ENCODE measurements at places on chromosomes 12 and 14.

GRCh38 chr12:90042920-90043641 lies 334.4 kb upstream of the ATP2B1 start:
- no peak for DNase-seq

- no peak for DNase-seq
Measured at GRCh38 chr12:27549801-27550652, 26.0 kb downstream of the PPFIBP1 start.

GRCh38 chr14:68104518-68104917 lies 284.9 kb downstream of the RAD51B start:
- DNase-seq = no peak

DNA sequence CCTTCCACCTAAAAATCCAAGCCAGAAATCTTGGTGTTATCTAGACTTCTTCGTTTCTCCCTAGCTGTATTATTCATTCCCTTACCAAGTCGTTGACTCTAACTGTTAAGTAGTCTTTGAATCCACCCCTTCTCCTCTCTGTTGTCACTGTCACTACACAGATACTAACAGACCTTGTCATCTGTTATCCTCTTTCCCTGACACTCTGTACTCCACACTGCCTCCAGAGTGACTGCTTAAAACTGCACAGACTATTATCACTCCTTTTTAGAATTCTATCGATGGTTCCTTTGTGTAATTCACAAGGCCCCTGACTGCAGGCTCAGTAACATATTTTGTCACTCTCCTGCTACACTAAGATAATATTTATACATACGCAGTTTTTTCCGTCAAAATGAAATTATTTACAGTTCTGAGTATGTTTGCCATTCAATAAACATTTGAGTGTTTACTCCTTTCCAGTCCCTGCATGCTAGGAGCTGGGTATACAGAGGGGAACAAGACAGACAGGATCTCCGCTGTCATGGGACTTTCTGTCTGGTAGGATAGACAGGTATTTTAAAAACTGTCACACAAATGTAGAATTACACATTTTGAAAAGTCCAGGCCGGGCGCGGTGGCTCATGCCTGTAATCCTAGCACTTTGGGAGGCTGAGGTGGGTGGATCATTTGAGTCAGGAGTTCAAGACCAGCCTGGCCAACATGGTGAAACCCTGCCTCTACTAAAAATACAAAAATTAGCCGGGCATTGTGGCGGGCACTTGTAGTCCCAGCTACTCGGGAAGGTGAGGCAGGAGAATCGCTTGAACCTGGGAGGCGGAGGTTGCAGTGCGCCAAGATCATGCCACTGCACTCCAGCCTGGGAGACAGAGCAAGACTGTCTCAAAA lies 3.8 kb downstream of the MARS1 start:
- DNase-seq = no peak

GRCh38 chr12:57063991-57064685 lies 14.2 kb upstream of the MYO1A start:
- DNase-seq = peak; percentile 84

GRCh38 chr12:54657105-54657607 lies 9.0 kb upstream of the DCD start:
- DNase-seq = no peak

GRCh38 chr12:6647083-6647604 lies at the start of gene ACRBP:
ACRBP (minus strand) TSS chr12:6647432; CDS start chr12:6647366, 66 bp downstream.
- DNase-seq = peak; percentile 35

GRCh38 chr12:43728117-43728516 lies 30.5 kb downstream of the PUS7L start:
- DNase-seq = no peak

DNA sequence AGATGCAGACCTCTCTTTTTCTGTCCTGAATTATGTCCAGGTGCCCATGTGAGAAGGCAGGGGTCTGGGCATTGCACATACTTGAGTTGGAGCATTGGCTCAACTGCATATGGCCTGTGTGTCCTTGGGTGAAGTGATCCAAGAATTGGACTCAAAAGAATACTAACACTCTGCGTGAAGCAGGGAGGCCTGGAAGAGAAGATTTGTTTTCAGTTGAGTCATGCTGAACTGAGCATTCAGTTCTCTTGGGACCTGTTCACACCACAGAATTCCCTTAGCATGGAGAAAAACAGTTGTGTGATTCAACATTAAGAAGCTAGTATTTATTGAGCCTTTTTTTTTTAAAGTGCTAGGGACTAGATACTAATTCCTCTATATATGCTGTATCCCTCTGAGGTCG lies 164.7 kb upstream of the TBX3 start:
- DNase-seq = no peak

DNA sequence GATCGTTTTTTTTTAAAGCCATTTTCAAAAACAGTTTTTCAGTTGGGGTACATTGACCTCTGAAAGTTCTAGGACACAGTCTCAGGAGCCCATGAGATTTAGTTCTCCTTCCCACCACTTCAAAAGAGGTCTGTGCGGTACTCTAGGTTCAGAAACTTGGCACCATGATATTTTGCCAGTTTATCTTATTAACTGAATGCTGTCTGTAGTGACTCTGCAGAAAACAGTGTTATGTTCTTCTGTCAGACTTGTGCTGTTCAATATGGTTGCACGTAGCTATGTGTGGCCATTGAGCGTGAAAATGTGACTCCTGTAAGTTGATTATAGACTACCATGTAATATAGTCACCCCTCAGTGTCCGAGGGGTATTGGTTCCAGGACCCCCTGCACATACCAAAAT lies 35.9 kb downstream of the CRADD start:
- no peak for DNase-seq

GRCh38 chr12:99910342-99910741 lies 74.4 kb downstream of the ANKS1B start:
- DNase-seq = no peak

DNA sequence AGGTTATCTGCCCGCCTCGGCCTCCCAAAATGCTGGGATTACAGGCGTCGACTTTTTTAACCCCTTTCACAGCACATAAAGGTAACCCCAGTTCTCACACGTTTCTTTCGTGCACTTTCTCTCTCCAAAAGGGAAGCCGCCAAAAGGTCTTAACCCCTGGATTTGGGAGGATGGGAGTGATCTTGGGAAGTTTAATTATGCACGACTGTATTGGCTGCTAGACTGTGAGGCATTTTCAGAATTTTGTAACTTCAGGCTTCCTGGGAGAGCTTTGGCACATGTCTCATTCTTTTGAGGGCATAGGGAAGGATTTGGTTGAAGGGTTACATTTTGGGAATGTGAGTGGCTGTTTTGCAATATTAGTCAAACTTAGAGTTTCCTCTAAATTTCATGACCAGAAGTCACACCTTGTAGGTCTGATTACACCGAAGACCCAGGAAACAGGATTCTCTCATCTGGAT lies 1.4 kb upstream of the SMARCC2 start:
- no peak for DNase-seq

DNA sequence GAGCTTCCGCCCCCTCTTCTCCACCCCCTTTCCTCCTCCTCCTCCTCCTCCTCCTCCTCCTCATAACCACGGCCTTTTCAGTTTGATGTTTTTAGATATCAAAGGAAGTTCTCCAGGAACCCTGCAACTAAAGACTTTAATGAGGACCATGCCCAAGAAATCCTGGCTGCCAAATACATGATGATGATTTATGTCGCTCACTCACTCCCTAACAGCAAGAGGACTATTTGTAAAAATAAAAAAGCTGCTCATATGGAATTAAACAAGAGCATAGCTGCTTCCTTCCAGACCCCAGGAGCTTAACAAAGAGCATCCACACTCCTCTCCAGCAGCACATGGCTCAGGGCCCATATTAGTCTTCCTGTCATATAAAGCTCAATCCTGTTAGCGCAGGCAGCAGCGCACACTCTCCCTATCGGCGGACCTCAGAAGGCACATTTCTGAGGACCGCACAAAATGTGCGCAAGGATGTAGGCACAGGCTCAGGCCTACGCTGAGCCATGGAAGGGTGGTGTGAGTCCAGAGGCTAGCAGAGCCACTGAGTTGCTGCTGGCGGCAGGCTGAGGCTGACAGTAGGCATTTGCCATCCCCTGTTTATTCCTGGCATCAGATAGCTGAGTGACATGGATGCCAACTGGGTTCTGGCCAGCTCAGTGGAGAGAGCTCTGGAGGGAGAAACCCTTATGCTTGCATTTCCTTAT lies 232.8 kb downstream of the MSRB3 start:
- DNase-seq = no peak

DNA sequence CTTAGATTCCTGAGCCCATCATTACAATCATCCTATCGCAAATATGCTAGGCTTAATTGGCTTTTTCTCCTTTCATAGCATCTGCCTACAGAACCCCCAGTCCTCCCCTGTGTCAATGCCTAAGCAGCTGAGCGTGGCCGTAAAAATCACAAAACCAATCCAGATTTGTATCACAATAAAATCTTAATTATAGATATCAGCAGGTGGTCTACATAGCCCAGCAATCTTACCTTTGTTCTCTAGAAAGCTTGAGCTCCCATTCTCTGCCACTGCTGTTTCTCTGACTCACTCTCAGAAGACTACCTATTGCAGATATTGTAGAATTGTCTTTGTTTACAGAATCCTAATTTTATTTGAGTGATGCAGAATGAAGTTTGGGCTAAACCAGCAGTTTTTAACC lies 37.9 kb upstream of the PPM1A start:
- DNase-seq = no peak

DNA sequence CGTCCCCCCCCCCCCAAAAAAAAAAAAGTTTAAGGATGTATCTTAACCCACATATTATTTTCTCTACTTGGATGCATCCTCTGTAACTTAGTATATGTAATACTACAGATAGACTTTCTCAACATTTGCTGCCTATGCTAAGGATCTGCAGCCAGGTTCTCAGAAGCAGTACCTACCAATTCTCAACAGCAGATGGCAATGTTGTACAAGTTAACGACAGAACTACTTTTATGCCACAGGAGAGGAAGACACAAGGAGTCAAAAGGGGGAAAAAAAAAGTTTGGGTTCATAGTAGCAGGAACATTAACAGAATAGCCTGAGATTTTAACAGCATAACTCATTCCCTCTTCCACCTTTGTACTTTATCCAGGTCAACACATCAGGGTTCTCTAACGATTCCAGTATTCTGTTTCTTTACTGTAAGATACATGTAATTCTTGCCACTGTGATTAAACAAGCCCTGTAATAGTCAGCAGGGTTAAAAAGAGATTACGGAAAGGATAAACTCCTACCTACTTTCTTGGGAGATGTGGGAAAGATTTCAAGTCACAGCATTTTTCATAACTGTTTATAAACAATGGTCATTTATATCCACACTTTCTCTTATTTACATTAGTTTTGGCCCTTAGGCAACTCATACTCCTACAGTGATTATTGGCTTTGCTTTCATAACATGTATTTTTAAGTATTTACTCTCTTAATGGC lies 5.7 kb upstream of the NEK9 start:
- DNase-seq = peak; percentile 84

DNA sequence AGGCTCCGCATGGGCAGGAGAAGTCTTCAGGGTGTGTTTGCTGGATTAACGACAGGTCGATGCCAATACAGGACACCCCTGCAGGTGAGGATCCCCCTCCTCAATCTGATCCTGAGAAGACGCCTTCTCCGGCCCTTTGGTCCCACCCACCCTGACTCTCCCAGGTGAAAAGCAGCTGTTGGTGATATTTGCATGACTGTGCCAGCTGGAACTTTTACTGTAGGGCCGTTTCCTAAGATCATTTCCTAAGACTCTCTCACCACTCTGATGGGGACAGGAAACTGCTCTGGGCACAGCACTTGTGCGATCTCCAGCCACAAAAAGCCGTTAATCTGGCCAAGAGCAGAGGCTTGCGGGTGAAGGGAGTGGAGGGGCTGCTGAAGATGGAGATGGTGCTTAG lies 16.8 kb upstream of the EIF5 start:
- no peak for DNase-seq

DNA sequence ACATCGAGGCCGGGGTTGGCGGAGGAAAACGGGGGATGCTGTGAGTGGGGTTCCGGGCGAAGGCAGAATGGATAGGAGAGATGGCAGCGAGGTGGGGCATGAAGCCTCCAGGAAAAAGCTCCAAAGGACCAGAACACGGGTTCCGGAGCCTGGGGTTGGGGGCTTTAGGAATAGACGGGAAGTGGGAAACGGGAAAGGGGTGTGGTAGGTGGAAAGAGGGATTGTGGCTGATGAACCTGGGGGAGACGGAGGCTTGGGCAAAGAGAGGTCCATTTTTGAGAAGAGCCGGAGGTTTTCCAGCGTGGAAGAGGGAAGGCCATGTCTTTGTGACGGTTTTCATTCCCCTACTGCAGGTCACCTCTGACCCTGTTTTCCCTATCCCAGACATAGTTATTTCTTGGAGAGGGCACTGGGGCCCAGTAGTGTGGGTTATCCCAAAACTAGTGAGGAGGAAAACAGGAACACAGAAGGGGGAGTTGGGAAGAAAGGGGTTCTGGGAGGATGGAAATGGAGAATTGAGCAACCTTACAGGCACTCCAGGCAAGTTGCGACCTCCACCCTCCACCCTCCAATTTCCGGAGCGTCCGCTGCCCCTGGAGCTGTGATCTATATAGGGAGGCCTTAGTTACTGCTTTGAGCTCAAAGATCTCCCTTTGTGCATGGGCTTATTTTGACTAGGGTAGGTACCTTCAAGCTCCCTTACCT lies 1.1 kb downstream of the ATN1 start:
- DNase-seq = no peak

- DNase-seq = no peak
Measured at GRCh38 chr14:59246566-59246965, 58.1 kb downstream of the DAAM1 start.

GRCh38 chr14:88168498-88169165 lies 154.4 kb downstream of the KCNK10 start:
- DNase-seq = peak; percentile 72

DNA sequence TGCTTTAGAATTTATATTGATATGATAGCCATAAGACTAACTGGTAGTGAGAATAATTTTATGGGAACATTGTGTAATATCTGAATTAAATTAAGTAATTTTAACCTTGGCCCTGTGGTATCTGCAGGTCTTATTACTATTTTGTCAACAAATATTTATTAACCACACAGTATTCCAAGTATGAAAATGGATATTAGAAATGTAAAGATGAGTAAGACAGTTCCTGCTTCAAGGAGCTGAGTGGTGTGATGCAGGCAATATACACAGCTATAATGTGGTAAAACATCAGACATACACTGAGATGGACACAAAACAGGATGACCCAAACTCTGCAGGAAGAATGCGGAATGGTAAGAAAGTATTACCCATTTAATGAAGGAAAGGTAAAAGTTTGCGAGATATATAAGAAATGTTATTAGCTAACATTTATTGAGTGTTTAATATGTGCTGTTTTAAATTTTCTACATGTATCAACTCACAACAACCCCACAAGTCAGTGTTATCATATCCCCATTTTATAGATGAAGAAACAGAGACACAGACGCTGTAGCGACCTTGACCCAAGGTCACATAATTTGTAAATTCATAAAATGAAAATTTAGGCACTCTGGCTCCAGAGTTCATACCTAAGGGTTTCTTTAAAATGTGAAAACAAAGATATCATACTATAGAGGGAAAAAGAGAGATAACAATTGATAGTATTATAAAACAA lies 12.7 kb downstream of the ABCD2 start:
- no peak for DNase-seq

All from CD4-positive, alpha-beta T cell treated with Interleukin-12 subunit alpha and Interleukin-12 subunit beta, for 1 hour (primary cell).